ENCODE measurements at places on chromosomes 2 and 18.

DNA sequence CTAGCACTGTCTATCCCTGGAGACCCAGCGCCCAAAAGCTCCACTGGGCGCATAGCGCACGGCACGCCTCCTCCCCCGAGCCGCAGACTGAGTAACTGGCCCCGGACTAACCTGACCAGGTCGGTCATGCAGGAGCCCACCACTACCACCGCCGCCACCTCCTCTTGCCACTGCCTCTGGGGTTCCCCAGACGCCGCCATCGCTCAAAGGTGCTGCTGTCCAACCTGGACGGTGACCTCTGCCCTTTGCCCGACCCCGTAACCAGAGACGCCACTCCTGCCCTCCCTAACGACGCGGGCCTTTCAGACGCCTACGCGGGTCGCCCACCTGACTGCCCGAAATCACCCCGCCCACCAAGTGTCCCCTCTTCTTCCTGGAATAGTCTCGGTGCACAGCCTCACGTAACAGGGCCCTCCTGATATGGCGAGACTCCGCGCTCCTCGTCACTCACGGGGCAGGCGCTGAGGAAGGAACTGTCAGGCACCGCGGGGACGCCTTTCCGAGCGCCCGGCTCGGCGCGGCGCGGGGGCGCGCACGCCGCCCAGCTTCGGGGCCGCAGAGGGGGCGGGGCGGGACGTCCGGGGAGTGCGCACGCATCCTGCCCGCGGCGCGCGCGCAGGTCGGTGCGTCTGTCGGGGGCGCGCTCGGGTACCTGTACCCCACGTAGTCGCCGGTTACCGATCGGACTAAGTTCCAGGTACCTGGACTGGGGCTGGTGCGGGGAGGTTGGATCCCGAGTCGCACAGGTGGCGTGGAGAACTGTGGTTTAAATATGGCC lies at the start of the genes BABAM2 and RBKS:
BABAM2 (plus strand) TSS at position 584 of the 778 bp plus-strand sequence. CDS start 3,828 bp downstream, outside the sequence.
RBKS (minus strand) TSS at position 242 of the 778 bp plus-strand sequence; CDS start at position 200, 42 bp downstream.
- peak; percentile 77 for DNase-seq

DNA sequence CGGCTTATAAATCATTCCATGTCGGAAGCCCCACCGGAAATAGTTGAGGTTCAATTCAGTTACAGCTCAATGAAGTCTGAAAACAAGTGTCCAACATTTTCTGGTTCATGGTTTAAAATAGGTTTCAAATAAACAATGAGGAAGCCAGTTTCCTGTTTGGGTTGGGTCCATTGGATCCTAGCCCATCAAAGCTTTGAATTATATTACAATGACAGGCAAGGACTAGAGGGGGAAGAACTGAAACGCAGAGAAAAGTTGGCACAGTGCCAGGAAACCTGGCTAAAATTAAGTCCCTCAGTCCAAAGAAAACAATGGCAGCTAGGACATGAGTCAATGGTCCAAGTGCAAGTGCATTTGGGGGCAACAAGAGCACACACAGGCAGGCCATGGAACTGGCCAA lies 32.0 kb downstream of the SLC14A1 start:
- peak; percentile 47 for DNase-seq

DNA sequence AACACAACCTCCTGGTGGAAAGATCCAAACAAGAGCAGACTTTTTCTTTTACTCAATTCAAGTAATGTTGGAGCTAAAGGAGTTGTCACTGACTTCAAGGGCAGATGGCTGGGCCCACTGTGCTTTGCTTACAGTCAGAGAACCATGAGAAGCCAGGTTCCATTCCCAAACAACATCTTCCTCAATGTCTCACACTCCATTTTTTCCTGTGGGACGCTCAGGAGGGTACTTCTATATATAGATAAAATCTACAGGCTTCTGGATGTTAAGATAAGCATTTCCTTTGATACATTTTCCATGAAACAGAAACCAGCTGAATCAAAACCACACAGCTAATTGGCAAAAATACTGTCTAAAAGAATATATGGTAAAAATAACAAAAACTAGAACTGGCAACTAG lies 14.4 kb downstream of the IWS1 start:
- DNase-seq: no peak

GRCh38 chr18:58177004-58177717 lies 133.1 kb downstream of the NEDD4L start:
- peak; percentile 87 for DNase-seq

DNA sequence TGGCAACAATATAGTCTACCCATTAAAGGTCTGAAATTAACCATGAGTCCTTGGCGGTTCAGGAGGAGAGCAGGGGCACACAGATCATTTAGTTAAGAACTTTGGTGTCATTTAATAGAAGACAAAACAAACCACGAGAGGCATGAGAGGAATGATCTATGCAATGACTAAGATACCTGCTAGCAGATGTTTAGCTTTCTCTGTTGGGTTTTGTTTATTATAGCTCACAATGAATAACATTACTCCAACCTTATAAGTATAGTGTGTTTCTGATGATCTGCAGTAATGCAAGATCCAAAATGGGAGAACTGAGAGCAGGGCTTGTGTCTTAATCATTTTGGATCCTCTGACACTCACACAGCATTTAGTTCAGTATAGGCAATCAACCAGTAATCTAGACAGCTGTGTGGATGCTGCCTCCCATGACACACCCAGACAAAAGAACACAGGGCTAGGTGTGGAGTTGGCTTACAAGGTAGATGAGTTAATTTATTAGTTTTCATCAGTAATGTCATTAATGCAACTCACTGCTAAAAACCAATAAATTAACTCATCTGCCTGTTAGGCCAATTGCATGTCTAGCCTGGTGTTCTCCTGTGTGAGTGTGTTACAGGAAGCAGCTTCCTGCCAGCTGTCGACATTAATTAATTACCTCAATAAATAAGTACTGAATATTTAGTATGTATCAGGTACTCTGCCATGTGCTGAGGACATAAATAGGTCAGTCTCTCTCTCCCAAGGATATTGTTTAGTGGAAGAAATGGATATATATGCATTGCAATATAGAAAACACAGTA lies 92.3 kb downstream of the CLIP4 start:
- DNase-seq: no peak

- no peak for DNase-seq
These were observed 35.6 kb downstream of the AP1S3 start for GRCh38 chr2:223801736-223802135.

DNA sequence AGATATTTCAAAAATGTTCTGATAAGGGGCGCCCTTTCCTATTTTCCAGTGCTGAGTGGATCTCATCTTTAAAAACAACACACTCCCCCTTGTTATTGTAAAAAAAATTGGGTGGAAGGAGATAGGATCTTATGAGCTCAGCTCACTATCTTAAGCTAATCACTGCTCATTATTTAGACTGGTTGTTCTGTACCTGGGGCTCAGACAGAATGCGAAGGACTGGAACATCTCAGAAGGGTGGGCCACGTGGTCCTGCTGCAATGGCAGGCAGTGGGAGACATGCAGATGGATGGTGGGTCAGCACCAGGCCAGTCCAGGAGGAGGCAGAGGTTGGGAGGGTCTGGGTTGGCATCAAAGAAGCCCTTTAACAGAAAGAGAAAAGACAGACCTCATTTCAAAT lies 48.3 kb upstream of the GPR155 start:
- no peak for DNase-seq

DNA sequence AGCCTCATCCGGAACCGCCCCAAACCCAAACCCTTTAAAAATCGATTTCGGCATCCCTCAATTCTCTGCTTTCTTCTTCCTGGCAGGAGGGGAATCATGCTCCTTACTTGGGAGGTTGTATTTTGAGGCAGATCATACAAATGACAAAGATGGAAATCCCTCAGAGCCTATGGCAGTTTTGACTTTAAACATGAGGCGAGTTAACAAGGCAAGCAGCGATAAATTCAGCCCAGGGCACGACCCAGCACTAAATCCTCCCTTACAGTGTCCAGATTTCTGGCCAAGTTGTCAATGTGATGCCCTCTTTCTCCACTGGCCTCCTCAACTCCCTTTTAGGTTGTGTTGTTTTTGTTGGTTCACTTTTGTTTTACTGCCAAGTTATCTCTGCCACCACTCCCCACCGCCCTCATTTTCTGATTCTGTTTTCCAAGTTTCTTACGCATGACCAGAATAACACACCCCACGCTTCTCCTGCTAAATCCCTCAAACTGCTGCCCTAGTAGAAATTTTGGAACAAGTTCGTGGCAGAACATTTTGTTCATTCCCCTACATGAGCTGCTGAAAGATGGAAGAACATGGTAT lies 68.3 kb downstream of the CTAGE1 start:
- no peak for DNase-seq

GRCh38 chr2:54341656-54342055 lies 85.6 kb upstream of the TSPYL6 start:
- DNase-seq: no peak

DNA sequence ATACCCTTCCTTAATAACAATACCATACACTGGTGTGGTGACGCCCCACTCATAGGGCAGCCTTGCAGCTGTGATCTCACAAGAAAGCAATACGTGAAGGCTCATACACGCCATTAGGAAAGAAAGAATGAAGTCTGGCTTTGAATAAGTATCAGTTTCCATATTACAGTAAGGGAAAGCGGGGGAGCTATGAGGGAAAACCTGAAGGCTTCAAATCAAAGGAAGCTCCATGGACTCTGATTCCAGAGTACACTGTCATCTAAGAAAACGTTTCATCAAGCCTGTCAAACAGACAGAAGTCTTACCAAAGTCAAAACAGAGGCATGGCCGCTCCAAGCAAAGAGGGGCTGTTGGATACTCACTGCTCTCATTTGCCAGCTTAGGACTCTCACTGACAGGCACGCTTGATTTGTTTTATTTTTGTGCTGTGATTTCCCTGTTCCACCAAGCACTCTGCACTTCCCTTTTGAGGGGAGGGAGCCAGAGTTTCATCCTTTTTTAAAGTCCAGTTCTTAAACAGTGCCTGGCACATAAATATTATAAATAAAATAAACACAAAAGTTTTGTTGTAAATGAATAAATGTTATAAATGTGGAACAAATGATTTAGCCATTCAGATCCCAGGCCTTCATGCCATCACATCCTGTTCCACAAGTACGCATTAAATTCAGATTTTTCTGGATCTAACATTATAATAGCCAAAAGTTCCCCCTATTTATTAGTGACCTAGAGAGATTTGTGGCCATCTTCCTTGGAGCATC lies 221.2 kb downstream of the PIEZO2 start:
- DNase-seq: no peak

DNA sequence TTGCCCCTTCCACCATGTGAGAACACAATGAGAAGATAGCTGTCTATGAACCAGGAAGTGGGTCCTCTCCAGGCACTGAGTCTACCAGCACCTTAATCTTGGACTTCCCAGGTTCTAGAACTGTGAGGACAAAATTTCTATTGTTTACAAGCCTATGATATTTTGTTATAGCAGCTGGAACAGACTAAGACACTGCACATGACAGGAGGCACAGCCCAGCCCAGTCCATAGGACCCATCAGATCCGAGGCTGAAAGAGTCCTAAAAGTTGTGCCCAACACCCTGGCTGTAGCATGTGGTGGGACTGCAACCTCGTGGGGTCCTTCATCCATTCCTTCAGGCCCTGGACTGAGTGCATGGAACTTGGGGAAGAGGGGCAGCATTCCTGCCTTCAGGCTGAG lies 48.4 kb upstream of the YWHAQ start:
- no peak for DNase-seq

GRCh38 chr2:12554224-12555011 lies 162.3 kb upstream of the TRIB2 start:
- no peak for DNase-seq

- no peak for DNase-seq
These were observed 109.2 kb upstream of the GPC1 start for GRCh38 chr2:240326246-240326645.

- peak; percentile 28 for DNase-seq
These were observed 126.6 kb downstream of the VAPA start for GRCh38 chr18:10040287-10041011.

GRCh38 chr2:30666266-30666874 lies 140.9 kb downstream of the CAPN13 start:
- DNase-seq: peak; percentile 91

- no peak for DNase-seq
These were observed 5.9 kb upstream of the NCKAP5 start for GRCh38 chr2:133574186-133574585.

DNA sequence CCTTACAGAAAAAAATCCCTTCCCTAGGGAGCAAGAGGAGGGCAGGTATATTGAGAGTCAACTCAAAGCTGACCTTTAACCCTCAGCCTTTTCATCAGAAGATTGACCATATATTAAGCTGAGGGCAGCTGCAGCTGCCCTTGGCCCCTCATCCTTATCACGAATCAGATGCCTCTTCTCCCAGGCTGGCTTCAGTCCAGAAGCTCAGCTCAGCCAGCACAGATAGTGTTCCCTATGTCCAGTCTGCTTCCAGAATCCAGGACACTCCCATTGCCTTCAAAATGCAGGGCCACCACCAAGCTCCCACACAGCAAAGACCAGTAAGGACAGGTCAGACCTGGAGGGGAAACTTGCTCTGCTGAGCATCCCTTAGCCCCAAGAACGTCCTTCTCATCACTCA lies 146.1 kb downstream of the BCL11A start:
- no peak for DNase-seq

DNA sequence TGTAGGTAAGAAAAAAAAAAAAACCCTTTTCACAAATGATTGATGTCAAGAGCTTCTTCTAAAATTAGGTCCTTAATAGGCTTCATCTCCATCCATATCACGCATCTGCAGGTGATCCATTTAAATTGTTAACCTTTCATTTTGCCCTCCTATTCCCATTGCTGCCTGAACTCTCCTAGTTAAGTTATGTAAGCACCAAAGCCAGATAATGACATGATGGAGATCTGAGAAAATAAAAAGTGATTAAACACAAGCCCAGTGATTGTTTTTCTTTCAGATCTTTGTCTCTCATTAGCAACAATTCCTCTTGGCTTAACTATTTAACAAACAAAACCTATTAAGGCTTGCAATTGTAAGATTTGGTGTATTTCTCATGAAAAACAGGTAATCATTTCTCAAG lies 20.0 kb downstream of the LANCL1 start:
- no peak for DNase-seq

DNA sequence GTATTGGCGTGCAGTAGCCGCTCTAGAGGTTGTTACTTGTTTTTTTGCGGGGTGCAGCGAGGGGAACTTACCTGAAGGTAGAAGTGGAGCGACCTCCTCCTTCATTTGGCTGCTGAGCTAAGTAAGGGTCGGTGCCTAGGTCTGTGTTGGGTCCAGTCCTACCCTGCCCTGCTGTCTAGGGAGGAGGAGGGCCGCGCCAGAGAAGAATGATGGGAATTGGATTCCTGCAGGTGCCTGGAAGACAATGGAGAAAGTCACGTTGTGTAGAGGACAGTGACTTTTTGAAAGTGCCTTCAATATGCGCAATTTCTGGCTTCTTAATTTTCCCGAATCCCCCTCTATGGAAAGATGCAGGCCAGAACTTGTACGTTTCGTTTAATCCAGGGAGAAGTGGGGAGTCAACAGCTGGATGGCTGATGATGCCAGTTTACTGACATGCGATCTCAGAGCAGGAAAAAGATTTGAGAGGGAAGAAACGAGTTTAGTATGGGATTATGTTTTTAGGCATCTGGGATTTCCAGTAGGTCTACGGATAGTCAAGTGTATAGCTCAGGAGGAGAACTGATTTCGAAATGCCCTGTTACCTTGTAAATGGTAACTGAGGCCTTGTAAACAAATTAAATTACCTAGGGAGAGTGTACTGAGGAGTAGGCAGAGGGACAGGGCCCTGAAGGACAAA lies 653 bp downstream of the MRPS9 start:
- no peak for DNase-seq

GRCh38 chr2:102708847-102709559 lies 52.8 kb upstream of the TMEM182 start:
- no peak for DNase-seq
